Purkinje cell (primary cell): ENCODE measurements at places on chromosomes 6 and 20. TPM values are rescaled to one million over a fixed set of nuclear protein-coding genes. Genes with fewer than 3 reads are reported as not detected.

Gene NOTCH4
- 1.3 and 2.2 TPM in 2 replicates for polyA plus RNA-seq

Gene SEL1L2
- polyA plus RNA-seq = 2.1 and 5.0 TPM in 2 replicates

Gene PTK6
- polyA plus RNA-seq = not detected in 2 replicates

Gene TPD52L1
- polyA plus RNA-seq = 0.85 and 3.5 TPM in 2 replicates

Gene SEMG1
- polyA plus RNA-seq = not detected in 2 replicates

Gene USP49
- 0.95 and 1.0 TPM in 2 replicates for polyA plus RNA-seq

Gene C6orf58
- 1.5 TPM in 1 of 2 replicates, not detected in the other for polyA plus RNA-seq

Gene KCNK15
- polyA plus RNA-seq = 0.58 and 2.7 TPM in 2 replicates

Gene ALDH8A1
- 1.2 and 2.2 TPM in 2 replicates for polyA plus RNA-seq

Gene AVP
- polyA plus RNA-seq = not detected in 2 replicates

Gene COL12A1
- polyA plus RNA-seq = 2.8 TPM in 1 of 2 replicates, not detected in the other

Gene MEP1A
- not detected in 2 replicates for polyA plus RNA-seq

Gene MAK
- polyA plus RNA-seq = 0.32 TPM in 1 of 2 replicates, not detected in the other

Gene PTCRA
- not detected in 2 replicates for polyA plus RNA-seq

Gene OR2B6
- not detected in 2 replicates for polyA plus RNA-seq

Gene ADGRB3
- polyA plus RNA-seq = 135 and 137 TPM in 2 replicates
